ENCODE measurements at places on chromosomes 3 and 15.
A peak's percentile ranks its signal among the peaks of the same experiment; 100 is the strongest.

- no peak for DNase-seq
Observed at GRCh38 chr15:27702581-27702980, 396.5 kb downstream of the OCA2 start.

GRCh38 chr15:34810443-34811129, 15.2 kb upstream of the ACTC1 start:
- no peak for DNase-seq

DNA sequence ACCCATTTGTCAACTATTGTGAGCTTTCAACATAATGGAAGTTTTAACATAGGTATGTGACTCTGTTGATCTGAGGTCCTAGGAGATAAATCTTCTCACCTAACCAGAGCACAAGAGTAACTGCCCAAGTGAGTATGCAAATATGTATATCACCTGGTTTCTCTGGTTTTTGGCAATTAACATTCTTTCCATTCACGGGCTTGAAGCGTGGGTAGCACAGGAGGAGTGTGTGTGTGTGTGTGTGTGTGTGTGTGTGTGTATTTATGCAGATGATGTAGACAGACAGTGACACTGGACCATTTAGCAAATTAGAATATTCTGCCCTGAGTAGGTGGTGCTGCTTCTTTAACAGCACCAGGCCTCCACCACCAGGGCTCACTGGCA, 15.0 kb downstream of the EPHB1 start:
- DNase-seq = no peak

GRCh38 chr3:40886660-40887425, 312.5 kb upstream of the CTNNB1 start:
- DNase-seq = no peak

DNA sequence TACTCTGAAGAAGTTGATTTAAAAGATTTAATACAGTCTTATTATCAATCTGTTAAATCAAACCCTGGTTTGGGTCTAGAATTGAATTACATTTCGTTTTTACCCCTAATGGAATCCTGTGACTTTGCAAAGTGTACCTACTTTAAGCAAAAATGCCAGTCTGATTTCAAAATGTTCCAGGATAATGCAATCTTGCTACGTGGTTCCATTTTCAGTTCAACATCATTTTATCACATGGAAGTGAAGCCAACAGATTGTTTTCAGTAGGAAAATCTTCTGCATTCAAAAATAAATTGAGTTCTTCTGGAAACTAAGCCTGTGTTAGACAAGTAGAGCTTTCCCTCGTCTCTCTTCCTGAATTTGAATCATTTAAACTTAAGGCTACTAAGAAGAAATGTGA, 356.4 kb downstream of the CHST2 start:
- DNase-seq = no peak

- DNase-seq = no peak
Observed at GRCh38 chr3:101182734-101183133, 137.6 kb downstream of the IMPG2 start.

DNA sequence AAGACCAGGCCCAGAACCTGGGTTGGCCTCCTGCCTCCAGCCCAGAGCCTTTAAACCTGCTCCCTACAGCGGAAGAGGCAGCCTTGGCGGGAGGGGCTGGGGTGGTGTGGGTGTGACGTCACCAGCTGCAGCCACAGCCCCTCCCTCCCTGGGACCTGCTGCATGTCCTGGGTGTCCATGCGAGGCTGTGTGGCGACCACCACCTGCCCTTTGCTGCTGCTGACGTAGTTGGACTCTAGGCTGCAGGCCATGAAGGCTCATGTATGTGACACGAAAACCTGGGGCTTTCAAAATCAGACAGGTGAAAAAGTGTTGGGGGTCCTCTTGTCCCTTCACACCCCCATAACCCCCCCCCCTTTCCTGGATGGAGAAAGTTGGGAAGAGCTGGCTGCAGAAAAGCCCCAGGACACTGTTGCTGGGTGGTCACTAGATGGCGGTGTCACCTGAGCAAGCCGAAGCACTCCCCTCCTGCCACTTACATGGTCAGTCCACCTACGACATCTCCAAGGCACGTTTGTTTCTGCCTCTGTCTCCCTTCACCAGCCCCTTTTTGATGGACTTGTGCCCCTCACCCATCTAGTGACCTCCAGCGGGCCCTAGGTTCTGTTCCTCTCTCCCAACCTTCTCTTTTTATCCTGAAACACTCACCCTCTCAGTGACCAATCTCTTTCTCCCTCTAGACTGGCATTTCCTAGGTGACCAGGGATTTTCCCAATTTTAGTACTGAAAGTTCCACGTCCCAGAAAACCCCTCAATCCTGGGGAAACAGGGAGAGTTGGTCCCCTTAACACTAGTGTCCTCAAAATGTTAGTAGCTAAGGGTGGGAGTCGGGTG, 35.2 kb downstream of the SLC6A20 start:
- peak; percentile 17 for DNase-seq

- DNase-seq = no peak
Observed at GRCh38 chr15:42191610-42192346, 16.3 kb downstream of the VPS39 start.

GRCh38 chr3:138405486-138405885, 28.9 kb upstream of the ESYT3 start:
- no peak for DNase-seq

DNA sequence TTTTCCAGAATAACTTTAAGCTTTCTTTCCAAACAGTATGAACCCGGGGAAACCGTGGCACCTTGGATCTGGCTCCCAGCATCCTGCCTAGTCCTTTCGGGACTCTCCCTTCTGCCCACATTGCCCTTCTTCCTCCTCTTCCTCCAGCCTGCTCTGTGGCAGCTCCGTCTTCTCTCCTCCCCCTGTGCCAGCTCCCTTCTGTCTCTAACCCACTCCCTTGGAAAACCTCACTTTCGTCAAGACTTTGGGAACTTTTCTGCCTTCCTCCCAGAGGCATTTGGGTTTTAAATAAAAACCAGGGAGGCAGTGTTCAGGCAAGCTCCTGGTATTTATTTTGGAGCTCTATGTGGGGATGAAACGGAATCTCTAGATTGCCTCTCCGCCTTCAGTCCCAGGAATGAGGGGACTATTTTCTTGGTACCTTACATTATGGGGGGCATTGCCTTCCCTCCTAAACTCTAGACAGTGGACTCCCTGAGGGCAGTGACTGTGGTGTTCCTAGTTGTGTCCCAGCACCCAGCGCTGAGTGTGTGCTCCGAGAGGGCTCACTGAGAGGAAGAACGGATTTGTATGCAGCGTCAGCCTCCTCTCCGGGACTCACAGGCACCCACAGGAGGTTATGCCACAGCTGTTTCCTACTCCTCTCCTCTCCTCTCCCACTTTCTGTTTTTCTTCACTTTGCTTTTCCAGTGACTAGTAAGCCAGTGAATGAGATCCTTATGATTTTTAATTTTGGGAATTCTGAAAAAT, 105.4 kb upstream of the MRPS22 start:
- DNase-seq = no peak

DNA sequence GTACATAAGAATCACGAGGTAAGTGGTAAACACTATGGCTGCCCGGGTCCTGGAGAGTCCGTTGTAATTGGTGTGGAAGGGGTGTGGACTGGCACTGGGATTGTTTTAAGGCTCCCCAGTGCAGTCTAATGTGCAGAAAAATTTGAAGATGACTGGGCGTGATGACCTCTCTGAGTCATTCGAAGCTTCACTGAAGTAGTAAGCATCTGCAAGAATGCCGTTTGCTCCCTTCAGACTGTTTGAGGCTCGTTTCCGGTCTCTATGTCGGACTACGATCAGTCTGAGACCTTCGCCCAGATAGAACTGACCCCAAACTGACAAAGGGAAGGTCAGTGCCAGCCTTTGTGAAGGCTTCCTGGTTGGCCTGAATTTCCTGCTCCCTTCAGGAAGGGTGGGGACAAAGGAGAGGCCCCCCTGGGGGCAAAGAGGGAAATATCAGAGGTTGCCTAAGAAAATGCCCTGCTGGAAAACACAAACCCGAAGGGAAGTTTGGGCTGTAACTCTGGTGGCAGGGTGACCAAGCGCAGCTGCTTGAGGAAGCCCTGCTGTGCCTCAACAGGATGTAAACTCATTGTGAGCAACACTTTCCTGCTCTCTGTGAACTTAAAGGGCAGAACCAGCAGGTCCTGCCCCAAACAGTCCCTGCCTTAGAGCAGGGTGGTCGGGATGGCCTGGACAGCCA, 34.6 kb downstream of the BTD start:
- DNase-seq = peak; percentile 37

DNA sequence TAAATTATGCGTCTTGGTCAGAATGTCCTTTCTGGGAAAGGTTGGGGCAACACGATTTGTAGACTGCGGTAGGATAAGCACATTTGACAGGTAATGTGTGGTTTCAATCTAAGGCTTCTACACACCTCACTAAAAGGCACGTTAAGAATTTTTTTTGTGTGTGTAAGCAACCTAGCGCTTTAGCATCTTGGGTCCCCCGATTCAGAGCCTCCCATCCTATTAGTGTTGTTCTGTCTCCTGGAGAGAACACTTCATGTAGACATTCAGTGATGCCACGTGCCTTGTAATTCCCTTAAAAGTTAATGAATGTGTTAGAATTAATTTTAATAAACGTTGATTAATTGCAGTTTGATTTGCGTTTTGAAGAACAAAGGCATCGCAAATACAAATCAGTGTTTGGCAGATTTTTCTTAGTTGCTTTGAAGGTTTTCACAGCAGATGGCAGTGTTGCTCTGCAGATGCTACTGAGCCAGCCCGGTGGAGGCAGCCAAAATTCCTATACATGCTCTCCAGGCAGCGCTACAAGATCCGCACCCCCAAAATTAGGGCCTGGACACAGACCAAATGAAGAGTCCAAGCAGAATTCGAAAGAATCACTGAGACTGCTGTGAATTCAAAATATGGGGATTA, 63.5 kb downstream of the OTOL1 start:
- DNase-seq = no peak

DNA sequence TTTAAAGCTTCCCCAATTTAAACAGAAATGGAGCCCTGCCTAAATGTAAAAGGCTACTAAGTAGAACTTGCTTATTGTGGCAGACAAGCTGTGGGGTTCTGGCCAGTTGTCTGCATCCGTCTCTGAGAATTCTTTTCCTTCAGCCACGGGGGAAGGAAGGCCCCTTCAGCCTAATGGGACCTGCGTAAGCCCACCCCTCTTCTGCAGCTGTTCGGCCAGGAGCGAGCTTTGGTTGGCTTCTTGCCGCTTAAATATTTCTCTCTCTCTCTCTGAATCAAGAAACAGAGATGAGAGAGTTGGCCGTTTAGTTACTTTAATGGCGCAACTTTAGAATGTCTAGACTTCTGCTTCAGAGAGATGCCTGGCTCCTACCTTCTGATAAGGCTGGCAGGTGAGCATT, 151.7 kb upstream of the PROK2 start:
- DNase-seq = no peak

DNA sequence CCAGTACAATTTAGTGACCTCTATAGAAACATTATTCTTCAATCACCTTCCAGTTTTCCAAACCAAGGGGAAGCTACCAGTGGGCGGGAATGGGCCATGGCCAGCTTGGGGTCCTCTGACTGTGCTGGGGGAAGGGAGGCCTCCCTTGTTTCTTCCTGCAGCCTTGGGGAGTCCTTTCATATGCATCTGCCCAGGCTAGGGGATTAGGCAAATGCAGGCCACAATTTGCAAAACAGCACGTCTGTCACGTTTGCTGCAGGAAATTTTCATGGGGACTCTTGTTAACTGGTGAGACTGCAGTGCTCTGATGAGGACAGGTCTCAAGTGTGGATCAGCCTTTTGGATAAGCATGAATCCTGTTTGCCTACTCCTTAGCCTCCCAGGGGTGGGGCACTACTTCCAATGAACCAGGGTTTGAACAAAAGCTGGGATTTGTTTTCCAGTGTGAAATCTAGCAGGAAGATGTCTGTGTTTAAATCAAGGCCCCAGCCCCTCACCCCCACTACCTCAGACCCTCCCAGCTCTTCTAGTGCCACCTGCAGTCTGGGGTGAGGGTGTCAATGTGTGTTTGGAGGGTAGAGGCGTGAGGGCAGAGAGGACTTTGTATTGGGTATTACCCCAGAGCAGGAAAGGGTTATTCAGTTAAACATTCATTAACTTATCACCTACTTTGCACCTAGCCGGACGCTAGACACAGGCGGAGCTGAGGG, 219.9 kb downstream of the OPA1 start:
- DNase-seq = no peak

GRCh38 chr3:135226057-135226456, 431.0 kb downstream of the EPHB1 start:
- DNase-seq = no peak

GRCh38 chr3:120177151-120177550, 82.9 kb upstream of the GSK3B start:
- DNase-seq = no peak

Data from activated T-cell treated with anti-CD3 and anti-CD28 coated beads for 48 hours (primary cell).